IMR-90 (cell line): ENCODE measurements at places on chromosomes 13 and 19. TPM values are rescaled to one million over a fixed set of nuclear protein-coding genes. Genes with fewer than 3 reads are reported as not detected.

DNA sequence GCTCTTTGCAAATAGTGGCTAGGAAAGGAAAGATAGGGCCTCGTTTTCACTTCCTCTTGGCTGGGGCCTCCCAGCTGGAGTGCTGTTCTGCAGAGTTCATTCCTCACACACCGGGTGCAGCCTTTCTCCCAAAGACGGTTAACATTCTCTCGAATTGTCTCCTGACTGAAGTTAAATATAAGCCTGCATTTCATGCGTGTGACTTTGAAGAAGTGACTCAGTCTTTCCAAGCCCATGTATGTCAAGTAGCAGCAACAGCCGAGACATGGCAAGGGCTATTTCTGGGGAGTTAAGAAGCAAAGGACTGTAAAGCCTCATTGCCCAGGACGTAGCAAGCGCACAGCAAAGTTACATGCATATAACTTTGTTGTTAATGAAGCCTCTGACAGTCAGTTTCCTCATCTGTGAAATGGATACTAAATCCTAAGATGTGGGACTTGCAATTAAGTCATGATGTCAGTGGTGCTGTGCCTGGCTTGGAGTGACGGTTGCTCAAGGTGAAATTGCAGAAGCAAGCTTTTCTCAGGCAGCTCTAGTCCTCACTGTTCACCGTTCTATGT lies 502.4 kb downstream of the MYO16 start:
- peaks cover 12% of the 10 kb centered on the region for H3K27me3 ChIP-seq
- peak; percentile 21 for DNase-seq
- no peak overlapping the region for H3K27ac ChIP-seq
- H3K36me3 ChIP-seq = no peaks in the 10 kb centered on the region
- H3K4me1 ChIP-seq = no peaks in the 10 kb centered on the region

GRCh38 chr19:43286096-43286495 lies 16.8 kb upstream of the PSG9 start:
- no peaks in the 10 kb centered on the region for H3K4me1 ChIP-seq
- no peak overlapping the region for H3K27ac ChIP-seq
- no peaks in the 10 kb centered on the region; the same call in 1 of the 2 replicates for H3K27me3 ChIP-seq
- no peak overlapping the region for H3K4me3 ChIP-seq

DNA sequence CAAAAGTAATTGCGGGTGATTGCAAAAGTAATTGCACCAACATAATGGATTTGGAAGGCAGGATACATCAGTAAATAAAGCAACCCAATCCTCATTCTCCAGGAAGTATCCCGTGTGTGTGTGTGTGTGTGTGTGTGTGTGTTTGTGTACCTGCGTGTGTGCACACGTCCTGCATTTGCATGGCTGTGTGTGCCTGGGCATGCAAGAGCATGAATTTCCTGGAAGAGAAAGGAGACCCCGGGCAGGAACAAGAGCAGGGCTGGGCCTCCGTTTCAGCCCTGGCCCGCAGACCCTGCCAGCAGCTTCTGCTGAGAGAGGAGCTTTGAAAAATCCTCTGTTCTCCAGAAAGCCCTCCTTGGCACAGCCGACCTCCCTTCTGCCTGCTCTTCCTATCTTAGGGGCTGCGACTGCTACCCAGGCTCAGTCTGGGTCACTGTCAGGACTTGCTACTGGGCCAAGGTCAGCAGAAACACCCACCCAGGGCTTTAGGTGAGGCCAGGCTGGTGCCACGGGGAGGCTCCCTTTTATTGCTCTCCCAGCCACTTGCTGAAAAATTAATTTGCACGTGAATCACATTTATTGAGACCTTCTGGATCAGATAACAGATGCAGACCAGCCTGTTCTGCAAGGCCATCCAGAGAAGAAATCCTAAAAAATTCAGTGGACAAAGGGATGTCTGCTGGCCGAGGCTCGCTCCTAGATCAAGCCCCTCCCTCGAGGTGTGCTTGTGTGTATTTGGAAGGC lies 258.3 kb downstream of the ZNF536 start:
- H3K27me3 ChIP-seq = no peaks in the 10 kb centered on the region
- no peak overlapping the region for H3K4me3 ChIP-seq
- H3K27ac ChIP-seq = no peak overlapping the region
- no peak for DNase-seq

GRCh38 chr13:113837560-113838355 lies 26.1 kb downstream of the GAS6 start:
- peaks cover 42% of the 10 kb centered on the region for H3K4me1 ChIP-seq
- H3K4me3 ChIP-seq = peak overlapping the region; percentile 25; the same call in 1 of the 2 replicates
- H3K36me3 ChIP-seq = peaks cover 56% of the 10 kb centered on the region
- DNase-seq = peak; percentile 98

- no peaks in the 10 kb centered on the region for H3K27me3 ChIP-seq
- no peak overlapping the region for H3K4me3 ChIP-seq
- H3K36me3 ChIP-seq = peaks cover 5% of the 10 kb centered on the region; the same call in 1 of the 2 replicates
- DNase-seq = peak; percentile 45
Measured at GRCh38 chr19:46951171-46951986, 68.3 kb upstream of the NPAS1 start.

DNA sequence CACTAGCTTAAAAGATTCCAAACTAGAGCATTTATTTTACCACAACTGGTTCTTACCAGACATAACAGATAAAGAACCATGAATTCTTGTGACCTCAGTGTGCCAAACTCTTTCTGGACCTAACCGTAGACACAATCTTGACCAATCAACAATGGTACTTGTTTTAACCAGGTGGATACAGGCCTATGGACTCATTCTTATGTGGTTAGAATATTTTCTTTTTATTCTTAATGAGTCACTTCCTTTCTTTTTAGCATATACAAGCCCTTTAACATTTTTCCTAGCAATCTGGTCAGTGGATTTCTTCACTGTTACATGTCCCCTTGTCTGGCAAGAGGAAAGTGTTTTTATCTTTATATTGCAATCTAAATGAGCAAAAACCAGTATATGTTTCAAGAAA lies 792.1 kb upstream of the SPRY2 start:
- H3K4me3 ChIP-seq = no peak overlapping the region
- no peak overlapping the region for H3K27ac ChIP-seq
- no peaks in the 10 kb centered on the region for H3K36me3 ChIP-seq
- no peaks in the 10 kb centered on the region for H3K27me3 ChIP-seq
- no peak for DNase-seq

DNA sequence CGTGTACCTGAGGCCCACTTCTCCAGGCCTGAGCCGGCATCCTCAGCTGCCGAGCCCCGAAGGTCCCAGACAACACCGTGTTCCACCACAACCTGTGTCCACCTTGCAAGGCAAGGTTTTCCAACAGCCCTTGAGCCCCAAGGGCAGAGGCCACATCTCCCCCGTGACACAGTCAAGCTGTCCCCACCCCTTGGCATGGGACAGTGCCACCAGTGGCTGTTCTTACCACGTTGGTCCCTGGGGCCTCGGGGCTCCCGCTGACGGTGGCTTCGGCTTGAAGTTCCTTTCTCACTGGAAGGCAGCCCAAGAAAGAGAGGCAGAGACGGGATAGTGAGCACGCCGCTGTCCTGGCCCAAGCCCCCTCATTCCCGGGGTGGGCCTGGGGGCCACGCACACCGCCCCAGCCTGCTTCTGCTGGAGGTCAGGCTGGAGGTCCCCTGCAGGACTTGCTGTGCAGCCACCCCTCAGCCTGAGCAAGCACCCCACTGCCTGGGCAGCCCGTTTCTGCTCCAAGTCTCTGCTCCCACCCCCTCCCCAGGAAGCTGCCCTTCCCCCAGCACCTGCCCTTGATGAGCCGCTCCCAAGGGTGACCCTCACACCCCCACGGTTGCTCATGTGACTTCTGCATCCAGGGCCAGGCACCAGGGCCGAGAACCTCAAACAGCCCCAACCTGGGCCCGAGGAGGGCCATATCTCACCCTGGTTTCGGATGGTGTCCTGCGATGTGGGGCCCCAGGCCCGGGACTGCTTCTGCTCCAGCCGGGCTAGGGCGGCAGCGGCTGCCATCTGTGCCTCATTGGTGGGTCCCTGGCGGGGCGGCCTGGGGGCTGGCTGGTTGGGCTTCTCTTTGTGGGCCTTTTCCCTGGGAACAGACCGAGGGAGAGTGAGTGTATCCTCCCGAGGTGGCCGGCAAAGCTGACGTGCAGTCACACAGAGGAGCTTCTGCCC lies 4.1 kb downstream of the UBXN6 start:
- H3K36me3 ChIP-seq = peaks cover 44% of the 10 kb centered on the region
- H3K4me1 ChIP-seq = peaks cover 12% of the 10 kb centered on the region
- no peak overlapping the region for H3K27ac ChIP-seq
- no peaks in the 10 kb centered on the region for H3K27me3 ChIP-seq

- H3K36me3 ChIP-seq = peaks cover 42% of the 10 kb centered on the region
- H3K27me3 ChIP-seq = no peaks in the 10 kb centered on the region
- DNase-seq = no peak
- H3K4me1 ChIP-seq = no peaks in the 10 kb centered on the region
- no peak overlapping the region for H3K27ac ChIP-seq
- H3K4me3 ChIP-seq = no peak overlapping the region
Measured at GRCh38 chr19:57419439-57419838, 8.5 kb downstream of the ZNF17 start.

DNA sequence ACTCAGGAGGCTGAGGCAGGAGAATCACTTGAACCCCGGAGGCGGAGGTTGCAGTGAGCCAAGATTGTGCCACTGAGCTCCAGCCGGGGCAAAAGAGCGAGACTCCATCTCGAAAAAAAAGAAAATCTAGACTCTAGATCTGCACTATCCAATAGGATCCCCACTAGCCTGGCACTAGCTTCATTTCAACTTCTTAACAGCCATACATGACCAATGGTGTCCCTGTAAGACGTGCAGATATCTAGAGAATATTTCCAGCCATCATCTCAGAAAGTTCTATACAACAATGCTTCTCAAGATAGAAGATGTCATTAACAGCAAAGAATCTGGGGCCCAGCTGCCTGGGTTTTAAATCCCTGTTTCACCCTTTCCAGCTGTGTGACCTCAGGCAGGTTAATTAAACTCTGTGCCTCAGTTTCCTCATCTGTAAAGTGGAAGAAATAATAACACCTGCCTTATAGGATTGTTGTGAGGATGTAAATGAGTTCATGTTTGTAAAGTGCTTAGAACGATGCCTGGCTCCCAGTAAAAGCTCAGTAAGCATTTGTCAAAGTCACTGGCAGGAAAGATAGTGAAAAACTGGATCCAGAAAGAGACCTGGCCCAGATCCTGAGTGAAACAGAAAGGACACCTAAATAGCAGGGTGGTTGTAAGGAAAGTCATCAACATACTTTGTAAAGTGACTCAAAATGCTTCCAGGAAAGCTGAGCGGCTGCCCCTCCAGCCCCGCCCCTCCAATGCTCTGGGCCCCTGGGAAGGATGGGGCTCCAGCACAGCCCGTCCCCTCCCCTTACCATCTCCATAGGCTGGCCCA lies 13.5 kb downstream of the WIZ start:
- no peak overlapping the region for H3K27ac ChIP-seq
- peaks cover 22% of the 10 kb centered on the region for H3K4me1 ChIP-seq
- DNase-seq = no peak
- H3K27me3 ChIP-seq = no peaks in the 10 kb centered on the region

- no peaks in the 10 kb centered on the region for H3K4me1 ChIP-seq
- H3K36me3 ChIP-seq = no peaks in the 10 kb centered on the region
- DNase-seq = no peak
- no peak overlapping the region for H3K27ac ChIP-seq
- H3K4me3 ChIP-seq = no peak overlapping the region
- H3K27me3 ChIP-seq = peaks cover 3% of the 10 kb centered on the region; the same call in 1 of the 2 replicates
Measured at GRCh38 chr19:50202386-50202785, 1.0 kb upstream of the MYH14 start.

DNA sequence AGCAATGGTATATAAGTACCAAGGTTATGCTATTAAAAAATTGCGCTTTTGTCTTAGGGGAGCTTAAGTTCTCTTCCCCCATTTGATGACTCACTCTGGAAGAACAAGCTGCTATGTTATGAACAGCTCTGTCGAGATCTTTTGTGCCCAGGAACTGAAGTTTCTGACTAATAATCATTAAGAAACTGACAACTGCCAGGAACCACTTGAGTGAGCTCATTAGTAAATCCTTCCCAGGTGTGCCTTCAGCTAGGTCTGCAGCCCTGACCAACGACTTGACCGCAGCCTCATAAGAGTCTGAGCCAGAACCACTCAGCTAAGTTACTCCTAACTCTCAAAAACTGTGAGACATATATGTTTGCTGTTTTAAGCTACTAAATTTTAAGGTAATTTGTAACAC lies 147.8 kb downstream of the SLITRK6 start:
- no peaks in the 10 kb centered on the region for H3K36me3 ChIP-seq
- peak; percentile 16 for DNase-seq
- H3K27me3 ChIP-seq = no peaks in the 10 kb centered on the region
- H3K27ac ChIP-seq = no peak overlapping the region
- no peaks in the 10 kb centered on the region for H3K4me1 ChIP-seq
- H3K4me3 ChIP-seq = no peak overlapping the region

SHISA7 gene
- not detected in 2 replicates for total RNA-seq

FAM124A gene
- total RNA-seq = not detected in 2 replicates

MEF2B gene
- under 0.01 and 0.18 TPM in 2 replicates for total RNA-seq

IL12RB1 gene
- not detected in 2 replicates for total RNA-seq

SBK3 gene
- 0.18 TPM in 1 of 2 replicates, not detected in the other for total RNA-seq

MLLT1 gene
- 1.3 and 1.7 TPM in 2 replicates for total RNA-seq

BRME1 gene
- total RNA-seq = 0.18 and 0.28 TPM in 2 replicates
